ENCODE measurements at places on chromosomes 16 and 17.

- no peak for DNase-seq
Measured at GRCh38 chr17:69342896-69343644, 16.1 kb upstream of the ABCA5 start.

DNA sequence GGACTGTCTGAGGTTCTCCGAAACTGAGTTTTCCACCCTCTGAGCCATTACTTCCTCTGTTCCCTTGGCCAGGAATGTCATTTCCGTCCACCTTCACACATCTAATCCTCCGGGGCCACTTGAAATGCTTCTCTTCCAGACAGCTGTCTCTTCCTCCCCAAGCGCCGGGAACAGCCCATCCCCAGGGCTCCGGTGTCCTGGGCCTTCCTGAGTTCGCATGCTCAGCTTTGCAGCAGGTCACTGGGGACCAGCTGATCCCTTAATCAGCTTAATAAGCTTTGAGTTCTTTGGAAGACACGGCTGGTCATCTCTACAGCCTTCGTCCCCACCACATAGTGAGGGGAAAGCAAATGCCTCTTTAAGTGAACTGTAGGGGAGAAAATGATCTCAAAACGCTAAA, 123.4 kb downstream of the DYNLRB2 start:
- no peak for DNase-seq

DNA sequence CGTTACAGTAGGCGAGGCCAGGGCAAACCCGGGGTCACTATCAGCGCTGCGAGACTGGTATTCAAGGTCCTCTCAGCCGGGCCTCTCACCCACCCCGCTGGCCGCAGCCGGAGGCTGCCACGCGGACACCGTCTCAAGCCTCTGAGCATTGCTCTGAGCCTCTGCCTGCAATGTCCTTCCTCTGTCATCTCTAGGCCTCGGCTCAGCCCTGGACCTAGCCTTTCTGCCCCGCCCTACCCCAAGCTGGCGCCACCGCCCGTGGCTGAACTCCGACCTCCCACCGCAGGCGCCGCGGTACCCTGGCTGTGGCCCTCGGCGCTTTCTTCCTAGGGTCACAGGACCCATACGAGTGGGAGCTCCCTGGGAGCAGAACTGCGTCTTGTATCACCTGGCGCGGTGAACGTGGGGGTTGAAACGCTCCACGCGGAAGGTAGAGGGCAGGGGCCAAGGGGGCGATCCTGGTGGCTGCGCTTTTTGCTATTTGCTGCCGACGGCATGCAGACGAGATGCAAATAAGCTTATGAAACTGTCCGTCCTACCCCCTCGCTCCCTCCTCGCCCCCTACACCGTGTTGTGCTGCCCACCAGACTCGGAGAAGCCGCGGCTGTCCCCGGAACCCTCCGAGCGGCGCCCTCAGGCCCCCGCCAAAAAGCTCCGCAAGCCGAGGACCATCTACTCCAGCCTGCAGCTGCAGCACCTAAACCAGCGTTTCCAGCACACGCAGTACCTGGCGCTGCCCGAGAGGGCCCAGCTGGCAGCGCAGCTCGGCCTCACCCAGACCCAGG, 3.7 kb downstream of the DLX4 start:
- no peak for DNase-seq

DNA sequence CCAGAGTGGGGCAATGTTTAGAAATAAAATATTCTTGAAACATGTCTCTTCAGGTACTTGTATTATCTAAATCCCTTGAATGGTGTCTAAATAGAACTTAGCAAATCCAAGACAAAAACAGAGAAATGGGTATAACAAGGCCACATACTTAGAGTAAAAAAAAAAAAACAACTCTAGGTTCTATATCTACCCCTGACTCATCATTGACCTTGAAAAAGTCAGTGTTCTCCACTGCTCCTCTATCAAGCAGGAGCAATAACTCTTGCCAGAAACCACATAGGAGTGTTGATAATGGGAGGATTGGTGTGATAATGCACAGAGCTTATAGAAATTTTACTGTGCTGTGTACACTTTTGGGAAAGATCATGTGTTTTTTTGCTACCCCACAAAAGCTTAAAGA, 296.6 kb upstream of the PMFBP1 start:
- DNase-seq = no peak

DNA sequence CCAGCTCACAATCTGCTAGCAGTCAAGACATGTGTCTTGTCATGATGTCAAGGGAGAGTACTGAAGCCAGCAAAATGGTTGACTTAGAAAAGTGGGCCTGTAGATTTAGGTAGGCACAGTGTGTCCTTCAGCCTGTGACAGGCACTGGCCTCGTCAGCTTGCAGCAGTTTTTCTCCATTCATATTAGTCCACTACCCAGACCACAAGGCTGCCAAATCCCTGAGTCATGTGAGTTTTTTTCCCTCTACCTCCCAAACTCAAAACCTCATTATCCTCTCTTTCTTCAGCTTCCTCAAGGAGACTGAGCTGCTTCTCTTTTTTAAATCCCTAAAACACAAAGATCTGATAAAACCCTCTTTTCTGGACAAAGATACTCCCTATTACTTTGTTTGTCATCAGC, 102.6 kb upstream of the HS3ST3A1 start:
- no peak for DNase-seq

DNA sequence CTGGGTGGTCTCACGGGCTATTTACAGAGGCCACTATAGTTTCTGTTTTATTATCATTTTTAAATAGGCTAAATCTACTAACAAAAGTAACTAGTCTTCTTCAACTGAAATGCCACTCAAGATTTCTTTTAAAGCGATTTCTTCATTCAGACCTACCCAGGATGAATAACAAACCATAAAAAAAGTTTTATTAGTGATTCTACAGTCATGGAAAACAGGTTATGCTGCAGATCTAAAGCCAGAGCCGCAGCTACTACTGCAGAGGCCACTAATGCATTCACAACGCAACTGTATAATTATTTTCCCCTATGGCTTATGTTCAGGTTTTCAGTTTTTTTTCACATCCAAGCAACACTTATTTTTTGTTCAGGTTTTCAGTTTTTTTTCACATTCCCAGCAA, 136.2 kb upstream of the AXIN2 start:
- DNase-seq = no peak
